ENCODE measurements at places on chromosomes 16 and 17. TPM values are rescaled to one million over a fixed set of nuclear protein-coding genes. Genes with fewer than 3 reads are reported as not detected.

NPIPB5 gene
- 61.4 TPM for total RNA-seq

PCGF2 gene
- 10.5 TPM for total RNA-seq

HSF5 gene
- total RNA-seq = not detected

TMEM220 gene
- total RNA-seq = not detected

SMIM5 gene
- total RNA-seq = 1.2 TPM

MYH13 gene
- total RNA-seq = not detected

GPRC5B gene
- total RNA-seq = 1.0 TPM

SPAG9 gene
- 58.2 TPM for total RNA-seq

HS3ST6 gene
- total RNA-seq = not detected

CRHR1 gene
- not detected for total RNA-seq

RNF43 gene
- not detected for total RNA-seq

DNAH3 gene
- total RNA-seq = not detected

PRSS33 gene
- 14.9 TPM for total RNA-seq

CES3 gene
- total RNA-seq = 4.5 TPM

ESRP2 gene
- 0.15 TPM for total RNA-seq

KRT33B gene
- 0.29 TPM for total RNA-seq

AHSP gene
- not detected for total RNA-seq

CA5A gene
- total RNA-seq = not detected

RCVRN gene
- total RNA-seq = 1.2 TPM

GCGR gene
- total RNA-seq = not detected

GPR139 gene
- not detected for total RNA-seq

TP53TG3 gene
- 5.6 TPM for total RNA-seq

C1QTNF1 gene
- 12.8 TPM for total RNA-seq

RNF157 gene
- total RNA-seq = 10.0 TPM

CSH1 gene
- not detected for total RNA-seq

CBFA2T3 gene
- not detected for total RNA-seq

ITGAX gene
- 2.4 TPM for total RNA-seq

TBC1D3E gene
- not detected for total RNA-seq

KRTAP2-2 gene
- not detected for total RNA-seq

DPEP3 gene
- total RNA-seq = not detected

KRT15 gene
- 18.7 TPM for total RNA-seq

SNX20 gene
- total RNA-seq = not detected

PTGES3L gene
- 0.30 TPM for total RNA-seq

IGF2BP1 gene
- 27.8 TPM for total RNA-seq

KRTAP2-3 gene
- 0.29 TPM for total RNA-seq

MVP gene
- total RNA-seq = 115 TPM

OTOP3 gene
- total RNA-seq = not detected

ARL17A gene
- 6.5 TPM for total RNA-seq

IKZF3 gene
- total RNA-seq = 0.08 TPM

GP1BA gene
- not detected for total RNA-seq

APOBR gene
- total RNA-seq = 0.05 TPM

PKMYT1 gene
- 56.7 TPM for total RNA-seq

ACOX1 gene
- total RNA-seq = 17.6 TPM

PRSS8 gene
- not detected for total RNA-seq

STAT5B gene
- 25.1 TPM for total RNA-seq

SAMD14 gene
- total RNA-seq = 2.8 TPM

PRR15L gene
- not detected for total RNA-seq

ZFHX3 gene
- 4.4 TPM for total RNA-seq

Data from A375 (cell line).